ENCODE measurements at places on chromosomes 13 and 19.

DNA sequence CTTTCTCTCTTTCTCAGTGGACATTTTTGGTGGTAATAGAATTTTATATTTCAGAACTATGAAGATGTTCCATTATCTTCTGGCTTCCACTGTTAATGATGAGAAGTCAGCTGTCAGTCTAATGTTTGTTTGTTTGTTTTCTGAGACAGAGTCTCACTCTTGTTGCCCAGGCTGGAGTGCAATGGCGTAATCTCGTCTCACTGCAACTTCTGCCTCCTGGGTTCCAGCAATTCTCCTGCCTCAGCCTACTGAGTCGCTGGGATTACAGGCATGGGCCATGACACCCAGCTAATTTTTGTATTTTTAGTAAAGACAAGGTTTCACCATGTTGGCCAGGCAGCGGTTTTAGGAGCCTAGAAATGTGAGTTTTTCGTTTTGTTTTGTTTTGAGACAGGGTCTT is 4.7 kb downstream of the ZNF317 start:
- DNase-seq: no peak

DNA sequence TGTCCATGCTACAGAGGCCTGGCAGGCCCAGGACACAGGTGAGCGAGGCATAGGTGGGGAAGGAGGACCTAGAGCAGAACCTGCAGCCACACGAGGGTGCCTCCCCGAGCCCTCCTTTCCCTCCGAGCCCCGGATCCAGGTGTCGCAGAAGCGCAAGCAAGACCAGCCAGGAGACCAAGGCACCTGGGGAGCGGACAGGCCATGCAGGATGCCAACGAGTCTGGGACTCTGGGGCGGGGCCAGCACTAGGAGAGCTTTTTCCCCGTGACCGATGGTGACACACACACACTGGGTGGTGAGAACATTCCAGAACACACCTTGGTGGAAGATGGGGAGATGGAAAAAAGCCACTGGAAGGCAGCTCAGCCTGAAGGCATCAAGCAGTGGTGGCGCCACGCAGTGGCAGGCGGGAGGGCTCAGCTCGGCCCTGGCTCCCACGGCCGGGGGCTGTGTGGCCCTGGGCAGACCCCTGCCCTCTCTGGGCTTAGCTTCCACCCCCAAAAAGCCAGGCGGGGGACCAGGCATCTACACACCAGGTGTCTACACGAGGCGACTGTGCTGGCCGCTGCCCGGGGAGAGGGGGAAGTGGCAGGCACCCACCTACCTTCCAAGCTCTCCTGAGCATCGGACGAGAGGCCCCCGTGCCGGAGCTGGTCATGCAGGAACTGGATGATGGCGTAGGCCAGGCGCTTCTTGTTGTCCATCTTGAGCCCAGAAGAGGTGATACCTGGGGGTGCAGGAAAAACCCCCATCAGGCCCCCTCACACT is 14.5 kb downstream of the SGTA start:
- no peak for DNase-seq

GRCh38 chr13:107088061-107088460 is 520.1 kb upstream of the ARGLU1 start:
- DNase-seq: no peak

DNA sequence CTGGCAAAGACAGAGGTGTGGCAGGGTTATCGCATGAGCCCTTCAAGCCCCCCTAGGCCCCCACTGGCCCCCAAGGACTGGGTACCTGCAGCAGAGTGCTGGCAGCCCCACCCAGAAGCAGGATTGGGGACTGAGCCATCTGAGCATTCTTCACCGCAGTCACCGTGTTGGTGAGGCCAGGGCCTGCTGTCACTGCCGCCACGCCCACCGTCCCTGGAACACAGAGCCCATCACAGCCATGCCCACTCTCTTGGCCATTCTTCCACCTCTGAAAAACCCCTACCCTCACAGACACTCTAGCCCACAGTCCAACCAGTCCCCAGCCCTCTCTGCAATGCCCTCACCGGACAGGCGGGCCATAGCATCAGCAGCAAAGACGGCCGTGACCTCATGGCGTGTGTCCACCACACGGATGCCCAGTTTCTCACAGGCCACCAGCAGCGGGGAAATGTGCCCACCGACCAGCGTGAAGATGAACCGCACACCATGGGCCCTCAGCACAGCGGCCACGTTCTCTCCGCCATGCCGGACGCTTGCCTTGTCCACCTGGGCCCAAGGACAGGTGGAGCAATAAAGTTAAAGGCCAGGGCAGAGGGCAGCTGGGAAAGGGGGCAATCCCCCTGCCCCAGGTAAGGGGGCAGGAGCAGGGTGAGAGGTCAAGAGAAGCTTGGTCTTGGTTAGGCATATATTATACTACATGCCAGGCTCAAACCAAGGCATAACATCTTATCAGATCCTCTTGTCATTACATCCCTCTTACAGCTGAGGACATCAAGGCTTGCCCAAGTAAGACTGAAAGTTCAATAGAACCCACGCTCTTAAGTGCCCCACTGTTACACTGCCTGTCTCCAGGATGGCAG is 16.1 kb downstream of the SYDE1 start:
- no peak for DNase-seq

- no peak for DNase-seq
Measured at GRCh38 chr19:49879243-49879963, 1.9 kb downstream of the TBC1D17 start.

DNA sequence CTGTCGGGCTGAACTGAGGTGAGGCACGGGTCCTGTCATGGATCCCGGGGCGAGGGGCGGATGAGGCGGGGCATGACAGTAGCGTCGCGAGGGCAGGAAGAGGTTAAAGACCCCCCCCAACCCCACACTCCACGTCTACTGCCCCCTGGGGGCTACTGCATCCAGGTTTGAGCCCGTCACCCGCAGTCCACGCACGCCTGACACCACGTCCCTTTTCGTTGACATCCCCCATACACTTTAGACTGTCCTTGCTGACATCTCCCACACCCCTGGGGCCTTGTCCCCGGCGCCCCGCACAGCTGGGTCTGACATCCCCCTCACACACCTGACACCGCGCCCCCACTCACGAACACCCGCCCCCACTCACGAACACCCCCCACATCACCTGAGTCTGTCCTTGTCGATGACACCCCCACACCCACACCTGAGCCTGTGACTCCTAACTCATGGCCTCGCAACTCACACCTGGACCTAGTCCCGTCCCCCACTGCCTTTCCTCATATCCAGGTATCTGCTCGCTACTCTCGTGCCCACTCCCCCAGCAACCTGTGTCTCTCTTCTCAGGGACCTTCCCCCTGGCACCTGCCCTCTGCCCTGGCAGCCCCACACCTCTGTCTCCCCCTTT is 416 bp downstream of the SLC25A42 start:
- DNase-seq: no peak

GRCh38 chr13:44212633-44213396 is 160.8 kb upstream of the SERP2 start:
- no peak for DNase-seq

GRCh38 chr13:40345654-40346372 is 320.6 kb downstream of the FOXO1 start:
- DNase-seq: no peak

GRCh38 chr13:99374994-99375737 is 68.0 kb upstream of the GPR183 start:
- DNase-seq: no peak

GRCh38 chr19:52922841-52923777 is at the start of gene ZNF888:
Gene ZNF888 (minus strand): TSS chr19:52923428. CDS start chr19:52917873, 5,555 bp downstream.
- no peak for DNase-seq

- no peak for DNase-seq
Measured at GRCh38 chr13:52025475-52026245, 1.2 kb downstream of the UTP14C start.

DNA sequence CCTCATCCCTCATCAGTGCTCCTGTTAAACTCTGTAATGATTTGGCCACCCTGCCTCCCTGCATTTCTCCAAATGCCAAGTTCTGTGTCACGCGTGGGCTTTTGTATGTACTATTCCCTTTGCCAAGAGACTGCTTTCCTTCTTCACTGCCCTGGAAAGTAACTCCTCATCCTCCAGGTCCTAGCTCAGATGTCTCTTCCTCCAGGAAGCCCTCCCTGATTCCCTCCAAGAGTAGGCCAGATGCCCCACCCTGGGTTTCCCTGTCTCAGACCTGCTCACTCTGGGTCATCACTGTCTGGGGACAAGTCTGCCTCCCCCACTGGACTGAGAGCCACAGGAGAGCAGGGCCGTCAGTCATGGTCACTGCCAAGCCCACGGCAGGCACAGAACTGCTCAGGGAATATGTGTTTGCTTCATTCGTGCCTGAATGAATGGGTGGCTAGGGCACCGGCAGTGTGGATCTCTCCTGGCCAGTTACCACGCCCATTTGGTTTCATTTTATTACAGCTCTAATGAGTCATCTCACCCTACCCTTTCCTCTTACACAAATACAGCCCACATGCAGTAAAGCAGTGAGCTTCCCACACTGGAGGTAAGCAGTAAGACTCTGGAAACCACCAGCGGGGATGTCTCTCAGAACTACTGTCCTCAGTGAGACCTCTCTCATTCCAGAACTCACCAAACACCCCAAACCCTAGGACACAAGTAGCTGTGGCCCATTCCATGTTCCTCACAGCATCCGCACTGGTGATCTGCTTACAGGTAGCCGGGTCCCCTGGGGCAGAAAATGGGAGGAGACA is 12.1 kb upstream of the GPR4 start:
- peak; percentile 86 for DNase-seq

DNA sequence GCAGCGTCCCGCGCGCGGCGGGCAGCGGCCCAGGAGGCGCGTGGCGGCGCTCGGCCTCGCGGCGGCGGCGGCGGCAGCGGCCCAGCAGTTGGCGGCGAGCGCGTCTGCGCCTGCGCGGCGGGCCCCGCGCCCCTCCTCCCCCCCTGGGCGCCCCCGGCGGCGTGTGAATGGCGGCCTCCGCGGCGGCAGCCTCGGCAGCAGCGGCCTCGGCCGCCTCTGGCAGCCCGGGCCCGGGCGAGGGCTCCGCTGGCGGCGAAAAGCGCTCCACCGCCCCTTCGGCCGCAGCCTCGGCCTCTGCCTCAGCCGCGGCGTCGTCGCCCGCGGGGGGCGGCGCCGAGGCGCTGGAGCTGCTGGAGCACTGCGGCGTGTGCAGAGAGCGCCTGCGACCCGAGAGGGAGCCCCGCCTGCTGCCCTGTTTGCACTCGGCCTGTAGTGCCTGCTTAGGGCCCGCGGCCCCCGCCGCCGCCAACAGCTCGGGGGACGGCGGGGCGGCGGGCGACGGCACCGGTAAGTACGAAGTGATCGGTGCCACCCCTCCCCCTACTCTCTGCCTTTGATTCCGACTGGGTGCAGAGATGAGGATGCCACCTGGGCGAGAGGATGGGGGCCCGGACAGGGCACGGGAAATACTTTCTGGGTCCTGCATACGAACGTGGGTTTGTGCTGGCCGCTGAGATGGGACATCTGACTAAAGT is 874 bp downstream of the TRIM28 start:
- peak; percentile 52 for DNase-seq
